ENCODE measurements at places on chromosomes 6 and 20.
A peak's percentile ranks its signal among the peaks of the same experiment; 100 is the strongest.

- no peak for DNase-seq
Measured at GRCh38 chr6:21181866-21182265, 411.7 kb upstream of the SOX4 start.

- DNase-seq = no peak
Measured at GRCh38 chr6:113758826-113759574, 98.1 kb upstream of the MARCKS start.

DNA sequence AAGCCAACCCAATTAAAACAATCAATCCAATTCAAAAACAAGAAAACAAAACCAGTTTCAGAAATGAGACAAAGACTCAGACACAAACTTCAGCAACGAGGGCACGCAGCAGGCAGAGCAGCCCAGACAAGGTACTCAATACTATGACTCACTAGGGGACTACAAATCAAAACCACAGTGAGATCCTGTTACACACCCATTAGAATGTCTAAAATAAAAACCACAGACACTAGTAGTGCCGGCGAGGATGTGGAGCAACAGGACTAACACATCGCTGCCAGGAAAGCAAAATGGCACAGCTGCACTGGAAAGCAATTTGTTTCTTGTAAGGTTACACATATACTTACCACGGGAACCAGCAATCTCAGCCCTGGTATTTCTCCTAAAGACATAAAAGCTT, 28.4 kb upstream of the MAS1L start:
- peak; percentile 74 for DNase-seq

GRCh38 chr6:157861814-157862213, 38.8 kb downstream of the SNX9 start:
- DNase-seq = no peak

DNA sequence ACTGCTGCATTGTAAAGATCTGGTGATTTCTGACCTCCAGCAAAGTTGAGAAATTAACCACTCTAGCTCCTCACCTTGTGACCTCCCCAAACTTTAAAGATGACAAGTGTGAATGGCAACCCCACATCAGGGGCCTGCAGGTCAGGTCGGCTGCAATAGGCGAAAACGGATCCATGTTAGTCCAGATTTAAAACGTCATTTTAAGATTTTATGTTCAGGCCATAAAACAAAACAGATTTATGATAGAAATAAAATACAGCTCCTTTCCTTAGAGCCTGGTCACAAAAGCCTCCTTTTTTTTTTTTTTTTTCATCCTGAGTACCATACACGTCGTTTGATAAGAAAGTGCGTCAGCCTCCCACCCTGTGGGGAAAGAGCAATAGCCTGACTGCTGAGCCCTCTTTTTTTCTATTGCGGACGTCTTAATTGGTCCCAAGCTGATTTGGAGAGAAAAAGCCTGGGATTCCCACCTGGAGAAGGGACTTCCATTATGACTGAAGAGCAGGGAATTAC, 519.2 kb upstream of the NOX3 start:
- no peak for DNase-seq

- DNase-seq = no peak
Measured at GRCh38 chr6:123945386-123945785, 141.7 kb downstream of the NKAIN2 start.

DNA sequence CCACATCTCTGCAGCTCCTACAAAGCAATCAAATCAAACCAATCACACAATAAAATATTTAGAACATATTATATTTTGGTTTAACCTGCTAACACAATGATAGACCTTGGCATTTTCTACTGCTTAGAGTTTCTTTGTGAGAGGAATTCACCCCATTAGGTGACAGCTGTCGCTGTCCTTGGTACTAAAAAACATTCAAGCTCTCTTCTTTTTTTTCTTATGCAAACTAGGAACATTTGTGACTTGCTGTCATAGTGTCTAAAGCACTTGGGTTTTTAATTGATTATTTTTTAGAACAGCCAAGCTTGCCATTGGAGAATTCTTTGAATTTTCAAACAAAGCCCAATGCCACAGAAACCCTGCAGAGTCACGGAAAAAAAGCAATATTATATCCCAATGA, 46.4 kb downstream of the CNR1 start:
- no peak for DNase-seq

DNA sequence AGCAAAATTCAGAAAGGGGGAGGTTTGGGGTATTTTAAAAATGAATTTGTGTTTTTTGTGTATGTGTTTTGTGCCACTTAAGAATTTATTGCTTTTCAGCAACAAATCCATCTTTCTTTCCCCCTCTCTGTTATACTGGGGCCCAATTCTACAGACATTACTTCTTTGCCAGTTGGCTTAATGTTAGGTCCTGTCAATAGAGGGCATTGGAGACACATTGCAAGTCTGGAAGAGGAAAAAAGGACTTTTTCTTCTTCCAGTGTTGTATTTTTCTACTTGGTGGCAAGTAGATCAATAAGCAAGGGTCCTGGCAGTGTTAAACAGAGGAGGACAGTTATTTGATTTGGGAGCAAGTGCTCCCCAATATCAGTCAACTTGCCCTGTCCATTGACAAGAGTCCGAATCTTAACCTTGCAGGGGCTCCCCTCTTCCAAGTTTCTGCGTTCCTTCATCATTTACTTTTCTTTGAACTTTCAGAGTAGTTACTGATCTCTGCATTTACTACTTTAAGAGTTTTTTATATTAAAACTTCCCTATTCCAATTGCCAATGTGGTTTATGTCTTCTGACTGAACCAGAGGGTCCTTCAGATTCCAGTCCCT, 23.4 kb downstream of the SCML4 start:
- no peak for DNase-seq

DNA sequence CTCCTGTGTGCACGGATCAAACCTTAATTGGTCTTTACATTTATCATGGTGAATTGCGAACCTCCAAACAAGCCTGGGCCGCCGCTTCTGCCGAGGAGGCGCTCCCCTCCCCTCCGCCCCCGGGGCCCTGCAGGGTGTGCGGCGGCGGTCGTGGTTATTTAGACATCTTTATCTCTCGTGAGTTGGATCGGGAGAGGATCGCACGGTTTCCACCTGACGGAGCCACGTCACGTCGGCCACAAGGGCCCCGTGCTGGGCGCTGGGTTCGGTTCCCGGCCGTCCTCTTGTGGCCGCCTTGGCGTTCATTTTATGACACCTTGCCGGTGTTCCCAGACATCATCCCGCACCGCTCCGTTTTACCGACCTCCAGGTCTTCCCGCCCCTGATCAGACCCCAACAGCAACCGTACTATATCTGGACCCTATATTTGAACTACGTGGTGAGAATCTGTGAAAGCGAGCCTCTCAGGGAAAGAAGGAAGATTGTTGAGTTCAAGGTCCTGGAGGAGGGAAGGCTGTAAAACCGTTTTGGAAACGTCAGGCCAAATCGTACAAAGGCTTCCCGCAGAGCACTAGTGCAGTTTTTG, 1.3 kb upstream of the CNR1 start:
- DNase-seq = no peak

DNA sequence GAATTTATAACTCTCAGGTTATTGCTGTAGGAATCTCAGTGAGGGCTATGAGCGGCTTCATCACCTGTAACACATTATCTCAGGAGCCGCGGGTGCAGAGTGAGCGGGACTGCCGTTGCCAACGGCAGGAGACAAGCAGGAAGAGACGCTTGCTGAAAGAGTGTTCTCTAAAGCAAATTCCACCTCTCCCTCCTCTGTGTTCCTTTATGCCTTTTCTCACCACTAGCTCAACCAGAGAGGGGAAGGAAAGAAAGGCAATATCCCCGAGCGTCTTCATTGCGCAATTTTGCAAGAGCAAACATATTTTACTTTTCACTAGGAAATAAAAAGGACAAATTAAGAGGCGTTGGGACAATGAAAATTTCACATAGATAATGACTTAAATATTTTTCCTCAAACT, 185.2 kb upstream of the EXOC2 start:
- no peak for DNase-seq

- no peak for DNase-seq
Measured at GRCh38 chr6:4923081-4923480, 80.8 kb downstream of the RPP40 start.

- no peak for DNase-seq
Measured at GRCh38 chr20:62507323-62507722, 31.5 kb upstream of the GATA5 start.

DNA sequence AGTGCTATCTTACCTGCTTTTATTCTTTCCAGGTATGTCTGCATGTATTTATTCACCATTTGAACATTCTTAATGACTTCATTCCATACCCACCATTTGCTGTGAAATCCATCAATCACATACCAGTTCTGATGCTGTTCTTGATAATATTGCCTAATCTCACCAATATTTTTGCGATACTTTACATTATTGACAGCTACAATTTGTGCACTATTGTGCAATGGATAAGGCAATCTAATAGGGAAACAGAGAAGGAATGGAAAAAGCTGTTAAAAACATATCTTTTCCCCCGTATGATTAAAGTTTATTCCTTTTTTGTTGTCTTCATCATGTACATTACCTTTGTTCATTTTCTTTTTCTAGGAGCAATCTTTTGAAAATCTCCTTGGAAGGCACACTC, 23.3 kb upstream of the ZBTB24 start:
- DNase-seq = no peak

GRCh38 chr20:23639490-23639958, 1.8 kb upstream of the CST3 start:
- no peak for DNase-seq

GRCh38 chr6:14265049-14266021, 147.8 kb downstream of the CD83 start:
- DNase-seq = no peak

DNA sequence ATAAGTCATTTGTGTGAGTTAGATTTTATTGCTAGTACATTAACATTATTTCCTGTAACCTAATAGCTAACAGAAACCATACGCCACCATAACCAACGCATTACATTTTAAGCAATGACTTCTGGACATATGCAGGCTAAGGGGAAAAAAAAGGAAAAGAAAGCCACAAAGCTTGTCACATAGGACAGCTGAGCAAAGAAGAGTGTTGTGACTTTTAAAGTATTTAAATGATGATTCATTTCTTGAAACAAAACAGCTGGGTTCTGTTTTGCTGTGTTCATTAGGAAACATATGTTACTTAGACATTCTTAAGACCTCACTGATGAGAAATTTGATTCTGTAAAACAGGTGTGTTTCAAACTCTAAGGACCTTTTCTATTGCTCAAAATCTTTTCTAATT, 171.4 kb downstream of the COL9A1 start:
- no peak for DNase-seq

DNA sequence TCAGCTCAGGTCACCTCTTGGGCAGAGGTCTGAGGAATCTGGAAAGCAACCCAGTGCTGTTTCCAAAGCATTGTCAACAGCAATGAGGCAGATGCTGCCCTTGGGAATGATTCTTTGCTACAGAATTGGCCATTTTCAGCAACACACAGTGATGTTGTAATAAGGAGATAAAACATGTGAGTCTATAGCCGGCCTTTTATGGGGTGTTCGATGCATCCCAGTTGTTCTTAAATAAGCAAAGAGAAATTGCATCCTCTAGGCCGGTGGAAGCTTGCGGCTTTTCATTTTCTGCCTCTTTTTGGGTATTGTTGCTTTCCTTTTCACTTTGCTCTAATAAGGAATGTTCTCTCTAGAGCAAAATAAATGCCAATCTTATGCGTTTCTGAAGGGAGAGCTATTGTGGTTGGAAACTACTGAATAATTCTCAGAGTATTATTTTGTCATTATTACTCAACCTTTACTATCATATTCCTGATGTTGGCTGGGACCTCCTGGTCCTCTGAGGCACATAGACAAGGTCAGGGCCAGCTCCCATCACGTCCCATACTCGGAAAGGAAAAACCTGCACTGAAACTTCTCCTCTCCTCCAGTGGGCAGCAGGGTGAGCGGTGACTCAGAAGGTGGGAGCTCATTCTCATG, 214.2 kb downstream of the CDH26 start:
- no peak for DNase-seq

GRCh38 chr20:23570178-23570760, 2.0 kb upstream of the CST9L start:
- DNase-seq = no peak

- DNase-seq = no peak
Measured at GRCh38 chr6:35067234-35067633, 73.9 kb downstream of the TCP11 start.

All from activated CD4-positive, alpha-beta T cell treated with anti-CD3 and anti-CD28 coated beads, Interleukin-2, Interleukin-6, amounts not matched to agents 100 ng/mL and 50 ng/mL, durations not matched to agents 16 hours and 8 hours (primary cell).